Lung (tissue), 17 donors: ENCODE measurements at places on chromosomes 3 and 15.

DNA sequence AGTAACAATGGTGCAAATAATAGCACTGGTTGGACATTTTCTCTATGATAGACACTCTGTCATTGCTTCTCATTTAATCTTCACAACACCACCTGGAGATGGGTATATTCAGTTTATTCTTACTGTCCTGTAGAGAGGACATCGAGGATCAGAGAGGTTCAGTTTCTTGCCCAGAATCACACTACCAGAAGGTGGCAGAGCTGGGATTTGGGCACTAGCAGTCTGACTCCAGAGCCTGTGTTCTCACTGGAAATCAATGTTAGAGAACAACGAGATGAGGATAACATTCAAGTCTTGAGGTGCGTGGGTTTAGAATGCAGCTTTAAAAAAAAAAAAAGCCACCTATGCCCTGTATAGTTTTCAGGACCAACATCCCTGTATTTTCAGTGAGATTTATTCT is 127.8 kb downstream of the SYNPR start:
- no peak overlapping the region for H3K27ac ChIP-seq
- H3K4me1 ChIP-seq, result no peaks in the 10 kb centered on the region
- H3K36me3 ChIP-seq, result no peaks in the 10 kb centered on the region

DNA sequence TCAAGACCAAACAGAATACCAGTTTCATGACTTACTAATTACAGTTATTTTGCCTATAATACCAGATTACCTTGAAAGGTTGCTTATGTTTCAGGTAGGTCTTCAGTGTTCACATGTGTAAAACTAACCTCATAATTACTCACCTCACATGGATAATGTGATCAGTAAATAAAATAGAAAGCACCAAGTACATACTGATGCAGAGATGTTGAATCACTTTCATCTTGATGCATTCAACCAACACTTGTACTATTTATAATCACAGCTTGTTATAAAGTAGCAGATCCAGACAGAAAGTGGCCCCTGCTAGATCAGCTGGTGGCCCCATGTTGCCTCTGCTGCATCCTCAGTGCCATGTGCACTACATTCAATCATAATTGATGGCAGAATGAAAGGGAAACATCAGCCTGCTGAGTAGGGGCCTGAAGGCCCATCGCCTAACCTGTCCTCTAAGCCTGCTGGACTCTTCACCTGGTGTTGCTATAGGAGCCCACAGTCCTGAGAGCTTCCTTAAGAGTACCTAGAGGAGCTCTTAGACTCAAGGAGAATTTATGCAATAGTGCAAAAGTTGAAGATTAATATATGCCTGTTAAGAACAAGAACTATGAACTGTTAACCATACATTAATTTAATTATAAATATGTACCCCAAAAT is 154.3 kb downstream of the PLCL2 start:
- peaks cover 27% of the 10 kb centered on the region for H3K4me1 ChIP-seq
- no peaks in the 10 kb centered on the region for H3K36me3 ChIP-seq
- no peaks in the 10 kb centered on the region for H3K27me3 ChIP-seq
- H3K27ac ChIP-seq, result peak overlapping the region; percentile 66
- DNase-seq, result no peak

GRCh38 chr15:25802285-25802830 is 60.8 kb downstream of the ATP10A start:
- H3K27ac ChIP-seq, result no peak overlapping the region
- no peak overlapping the region for H3K4me3 ChIP-seq
- no peaks in the 10 kb centered on the region for H3K27me3 ChIP-seq
- no peak for DNase-seq
- no peaks in the 10 kb centered on the region for H3K4me1 ChIP-seq

GRCh38 chr3:165406425-165406824 is 210.2 kb upstream of the SLITRK3 start:
- H3K4me1 ChIP-seq, result no peaks in the 10 kb centered on the region
- H3K36me3 ChIP-seq, result no peaks in the 10 kb centered on the region
- DNase-seq, result no peak
- H3K27ac ChIP-seq, result no peak overlapping the region
- no peaks in the 10 kb centered on the region for H3K27me3 ChIP-seq

GRCh38 chr3:181103605-181104004 is 114.1 kb upstream of the DNAJC19 start:
- no peaks in the 10 kb centered on the region for H3K4me1 ChIP-seq
- no peak for DNase-seq
- H3K27ac ChIP-seq, result no peak overlapping the region
- H3K36me3 ChIP-seq, result no peaks in the 10 kb centered on the region
- H3K4me3 ChIP-seq, result no peak overlapping the region
- H3K27me3 ChIP-seq, result no peaks in the 10 kb centered on the region

- no peak overlapping the region for H3K27ac ChIP-seq
- no peak overlapping the region for H3K4me3 ChIP-seq
- no peaks in the 10 kb centered on the region for H3K27me3 ChIP-seq
- H3K4me1 ChIP-seq, result peaks cover 2% of the 10 kb centered on the region
- DNase-seq, result peak; percentile 73
Observed at GRCh38 chr3:48232734-48233133, 8.2 kb upstream of the ZNF589 start.

GRCh38 chr3:23656821-23657220 is 148.9 kb upstream of the UBE2E1 start:
- H3K27me3 ChIP-seq, result no peaks in the 10 kb centered on the region
- H3K4me3 ChIP-seq, result no peak overlapping the region
- DNase-seq, result no peak
- no peaks in the 10 kb centered on the region for H3K4me1 ChIP-seq
- H3K36me3 ChIP-seq, result no peaks in the 10 kb centered on the region
- H3K27ac ChIP-seq, result no peak overlapping the region

GRCh38 chr3:177538048-177538749 is 340.9 kb upstream of the TBL1XR1 start:
- peaks cover 19% of the 10 kb centered on the region for H3K4me1 ChIP-seq
- H3K36me3 ChIP-seq, result no peaks in the 10 kb centered on the region
- H3K4me3 ChIP-seq, result no peak overlapping the region
- DNase-seq, result peak; percentile 63
- no peaks in the 10 kb centered on the region for H3K27me3 ChIP-seq

GRCh38 chr3:38453075-38453912 is at the start of gene ACVR2B:
ACVR2B (plus strand) TSS chr3:38453890; CDS start chr3:38454323, 433 bp downstream.
- peak within 1 kb of the TSS; percentile 66 for H3K4me3 ChIP-seq
- DNase-seq, result peak; percentile 89
- H3K27ac ChIP-seq, result peak within 1 kb of the TSS; percentile 91
- no peaks in the 10 kb centered on the region for H3K36me3 ChIP-seq
- no peaks in the 10 kb centered on the region for H3K27me3 ChIP-seq

DNA sequence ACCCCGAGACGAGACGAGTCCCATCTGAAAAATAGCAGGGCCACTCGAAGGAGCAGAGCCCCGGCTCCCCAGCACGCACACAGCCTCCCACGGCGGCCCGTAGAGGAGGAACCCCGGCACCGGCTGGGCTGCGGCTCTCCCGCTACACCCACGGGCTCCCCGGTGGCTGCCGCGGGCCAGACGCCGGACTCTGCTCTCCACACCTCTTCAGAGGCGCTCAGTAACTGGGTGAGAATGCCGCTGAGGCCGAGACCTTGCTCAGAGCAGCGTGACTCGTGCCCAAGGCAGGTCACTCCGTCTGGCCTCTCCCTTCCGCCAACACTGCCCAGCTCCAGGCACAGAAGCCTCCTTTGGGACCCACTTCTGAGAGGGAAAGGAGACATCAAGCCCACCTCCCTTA is 34.4 kb downstream of the TNK2 start:
- no peak overlapping the region for H3K4me3 ChIP-seq
- no peaks in the 10 kb centered on the region for H3K27me3 ChIP-seq
- H3K4me1 ChIP-seq, result no peaks in the 10 kb centered on the region
- DNase-seq, result no peak
- peaks cover 18% of the 10 kb centered on the region for H3K36me3 ChIP-seq
- H3K27ac ChIP-seq, result no peak overlapping the region

- no peak overlapping the region for H3K27ac ChIP-seq
- DNase-seq, result no peak
- H3K27me3 ChIP-seq, result no peaks in the 10 kb centered on the region
- no peaks in the 10 kb centered on the region for H3K36me3 ChIP-seq
Observed at GRCh38 chr15:69311319-69311721, 12.6 kb downstream of the PAQR5 start.

GRCh38 chr3:44678480-44679116 is 30.1 kb downstream of the ZNF35 start:
- H3K27me3 ChIP-seq, result no peaks in the 10 kb centered on the region
- no peak for DNase-seq
- H3K4me3 ChIP-seq, result no peak overlapping the region
- no peaks in the 10 kb centered on the region for H3K36me3 ChIP-seq
- no peak overlapping the region for H3K27ac ChIP-seq

DNA sequence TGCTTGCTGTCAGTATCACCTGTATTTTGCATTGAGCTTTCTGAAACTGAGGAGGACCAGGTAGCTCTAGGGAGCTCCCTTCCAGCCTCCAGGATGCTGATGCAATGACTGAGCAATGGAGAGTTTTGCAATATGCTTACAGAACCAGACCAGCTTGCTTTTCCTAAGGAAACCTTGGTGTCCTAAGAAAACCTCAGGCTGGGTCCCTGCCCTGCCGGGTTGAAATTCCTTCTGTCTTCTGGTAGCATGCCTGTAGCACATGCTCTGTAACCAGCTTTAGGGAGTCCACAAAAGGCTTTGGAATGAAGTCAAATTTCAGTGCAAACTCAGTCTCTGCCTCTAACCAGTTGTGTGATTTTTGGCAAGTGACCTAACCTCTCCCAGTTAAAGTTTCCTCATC is 65.8 kb upstream of the GSK3B start:
- peak; percentile 55 for DNase-seq
- no peak overlapping the region for H3K27ac ChIP-seq
- H3K4me3 ChIP-seq, result no peak overlapping the region
- no peaks in the 10 kb centered on the region for H3K4me1 ChIP-seq
- no peaks in the 10 kb centered on the region for H3K27me3 ChIP-seq

GRCh38 chr3:102059145-102059943 is 210.0 kb downstream of the NFKBIZ start:
- no peak overlapping the region for H3K4me3 ChIP-seq
- no peak overlapping the region for H3K27ac ChIP-seq
- DNase-seq, result no peak
- H3K36me3 ChIP-seq, result no peaks in the 10 kb centered on the region

DNA sequence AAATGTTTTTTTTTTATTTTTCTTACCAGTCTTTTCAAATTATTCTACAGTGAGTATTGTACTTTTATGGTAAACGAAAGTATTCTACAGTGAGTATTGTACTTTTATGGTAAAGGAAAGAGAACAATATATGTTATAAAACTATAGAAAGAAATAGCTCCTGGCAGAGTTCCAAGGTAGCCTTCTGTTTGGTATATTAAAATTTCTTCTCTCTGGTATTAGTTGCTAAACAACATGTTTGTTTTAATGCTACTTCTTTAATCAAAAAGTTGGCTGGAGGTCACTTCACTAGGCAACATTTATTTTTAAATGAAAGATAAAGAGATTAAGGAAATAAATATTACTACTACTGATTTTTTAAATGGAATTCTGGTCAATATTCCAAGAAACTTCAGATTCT is 108.6 kb upstream of the ARL6 start:
- peaks cover 5% of the 10 kb centered on the region for H3K4me1 ChIP-seq
- H3K27me3 ChIP-seq, result no peaks in the 10 kb centered on the region
- no peak overlapping the region for H3K27ac ChIP-seq
- H3K4me3 ChIP-seq, result no peak overlapping the region
- H3K36me3 ChIP-seq, result no peaks in the 10 kb centered on the region
